ENCODE measurements at places on chromosomes 5 and 9.

- DNase-seq, result no peak
Measured at GRCh38 chr5:161720460-161720859, 34.9 kb downstream of the GABRA6 start.

DNA sequence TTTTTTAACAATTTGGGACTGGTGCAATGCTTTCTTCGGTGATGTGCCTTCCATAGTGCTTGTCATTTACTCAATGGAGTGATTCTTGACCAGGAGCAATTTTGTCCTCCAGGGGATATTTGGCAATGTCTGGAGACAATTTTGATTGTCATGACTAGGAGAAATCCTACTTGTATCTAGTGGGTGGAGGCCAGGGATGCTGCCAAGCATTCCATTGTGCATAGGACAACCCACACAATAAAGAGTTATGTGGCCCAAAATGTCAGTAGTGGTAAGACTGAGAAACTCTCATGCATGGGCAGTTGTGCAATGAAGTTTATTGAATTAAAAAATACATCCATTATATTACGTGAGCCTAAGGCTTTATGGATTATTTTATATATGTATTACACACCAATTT, 70.5 kb downstream of the FOCAD start:
- DNase-seq, result no peak

DNA sequence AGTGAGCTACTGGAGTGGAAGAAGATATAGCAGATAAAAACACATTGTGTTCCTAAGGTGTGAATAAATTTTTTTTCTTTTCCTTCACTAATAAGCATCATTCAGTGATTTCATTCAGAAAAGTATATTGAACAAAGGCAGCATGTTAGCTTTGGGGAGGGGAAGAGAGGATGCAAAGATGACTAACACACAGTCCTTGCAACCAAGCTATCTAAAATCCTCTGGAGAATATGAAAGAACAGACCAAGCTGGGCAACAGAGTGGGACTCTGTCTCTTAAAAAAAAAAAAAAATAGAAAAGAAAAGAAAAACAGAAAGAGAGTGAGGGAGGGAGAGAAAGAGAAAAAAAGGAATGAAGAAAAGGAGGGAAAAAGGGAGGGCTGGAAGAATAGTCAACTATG, 22.3 kb upstream of the OMD start:
- no peak for DNase-seq

- no peak for DNase-seq
Measured at GRCh38 chr5:1470762-1471211, 25.5 kb upstream of the SLC6A3 start.

DNA sequence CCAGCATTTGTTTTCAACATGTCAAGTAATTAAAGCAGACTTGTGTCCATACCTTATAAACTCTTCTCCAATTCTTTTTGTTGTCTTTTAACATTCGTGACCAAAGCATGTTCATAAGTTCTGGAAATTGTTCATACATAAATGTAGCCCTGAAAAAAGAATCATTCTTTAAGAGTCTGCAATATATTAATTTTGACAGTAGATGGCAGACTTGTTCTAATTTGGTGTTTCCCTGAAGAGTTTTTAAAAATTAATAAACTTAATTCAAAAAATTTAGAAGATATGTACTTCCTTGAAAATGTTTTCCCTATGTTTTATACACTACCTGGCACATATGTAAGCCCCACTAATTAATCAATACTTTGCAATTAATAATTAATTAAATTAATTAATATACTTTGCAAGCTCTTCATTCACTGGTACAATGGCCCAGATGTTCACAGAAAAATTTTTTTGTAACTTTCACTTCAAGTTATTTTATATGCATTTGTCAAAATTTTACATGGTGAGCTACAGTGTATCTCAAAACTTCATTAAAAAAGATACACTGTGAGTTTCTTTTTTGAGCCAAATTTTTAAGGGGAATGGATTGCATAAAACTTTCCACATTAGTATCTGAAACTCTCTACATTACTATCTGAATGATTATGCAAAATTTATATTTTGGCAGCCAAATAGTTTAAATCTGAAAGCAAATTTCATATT, 42.1 kb downstream of the CLINT1 start:
- DNase-seq, result no peak

DNA sequence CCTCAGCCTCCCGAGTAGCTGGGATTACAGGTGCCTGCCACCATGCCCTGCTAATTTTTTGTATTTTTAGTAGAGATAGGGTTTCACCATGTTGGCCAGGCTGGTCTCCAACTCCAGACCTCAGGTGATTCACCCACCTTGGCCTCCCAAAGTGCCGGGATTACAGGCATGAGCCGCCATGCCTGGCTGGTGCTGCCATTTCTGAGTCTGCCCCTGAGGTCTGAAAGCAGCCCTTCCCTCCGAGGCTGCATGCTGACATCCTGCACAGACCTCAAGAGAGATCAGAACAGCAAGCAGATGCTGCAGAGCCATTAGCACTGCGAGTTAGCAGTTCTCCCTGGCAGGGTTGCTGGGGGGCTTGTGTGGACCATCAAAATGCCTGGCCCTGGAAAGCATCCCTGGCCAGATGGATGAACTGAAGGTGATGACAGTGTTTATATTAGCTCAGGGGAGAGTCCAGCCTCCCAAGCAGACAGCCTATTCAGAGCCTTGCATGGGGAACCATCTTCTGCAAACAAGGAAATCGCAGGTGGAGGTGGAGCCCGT, 176.5 kb upstream of the PANK3 start:
- no peak for DNase-seq

- DNase-seq, result no peak
Measured at GRCh38 chr9:133706307-133707050, 31.7 kb downstream of the SARDH start.

- no peak for DNase-seq
Measured at GRCh38 chr5:54803471-54804011, 181.9 kb downstream of the ESM1 start.

- no peak for DNase-seq
Measured at GRCh38 chr9:18676525-18676924, 202.6 kb downstream of the ADAMTSL1 start.

- DNase-seq, result no peak
Measured at GRCh38 chr9:89179540-89179894, 899 bp upstream of the SHC3 start.

DNA sequence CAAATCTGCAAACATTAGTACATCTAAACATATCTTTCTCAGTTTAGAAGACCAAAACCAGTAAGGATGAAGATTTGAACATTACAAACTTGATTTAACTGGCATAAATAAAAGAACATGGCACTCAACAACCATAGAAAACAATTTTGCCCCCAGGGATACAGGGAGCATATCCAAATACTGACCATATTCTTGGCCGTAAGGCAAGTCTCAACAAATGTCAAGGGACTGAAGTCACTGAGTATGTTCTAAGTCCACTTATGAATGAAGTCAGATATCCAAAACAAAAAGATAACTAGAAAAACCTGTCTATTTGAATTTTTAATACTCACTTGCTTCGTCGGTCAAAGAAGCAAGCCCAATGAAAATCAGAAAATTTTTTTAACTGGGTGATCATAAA, 14.1 kb downstream of the FEM1C start:
- DNase-seq, result no peak

DNA sequence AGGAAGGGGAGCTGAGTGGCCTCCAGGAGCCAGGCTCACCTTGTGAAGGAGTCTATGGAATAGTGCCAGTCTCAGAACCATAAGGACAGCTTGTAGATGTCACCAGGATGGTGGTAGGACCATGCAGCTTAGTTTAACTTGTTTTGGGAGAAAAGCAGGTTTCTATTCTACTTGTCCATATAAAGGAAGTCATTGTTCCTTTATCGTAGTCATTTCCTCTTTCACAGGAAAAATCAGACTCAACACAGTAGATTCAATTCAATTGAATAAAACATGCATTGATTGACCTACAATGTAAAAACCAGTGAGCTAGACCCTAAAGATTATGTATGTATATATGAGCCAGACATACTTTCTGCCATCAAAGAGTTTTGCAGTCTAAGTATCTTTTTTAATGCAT, 53.3 kb downstream of the MEGF10 start:
- DNase-seq, result no peak

DNA sequence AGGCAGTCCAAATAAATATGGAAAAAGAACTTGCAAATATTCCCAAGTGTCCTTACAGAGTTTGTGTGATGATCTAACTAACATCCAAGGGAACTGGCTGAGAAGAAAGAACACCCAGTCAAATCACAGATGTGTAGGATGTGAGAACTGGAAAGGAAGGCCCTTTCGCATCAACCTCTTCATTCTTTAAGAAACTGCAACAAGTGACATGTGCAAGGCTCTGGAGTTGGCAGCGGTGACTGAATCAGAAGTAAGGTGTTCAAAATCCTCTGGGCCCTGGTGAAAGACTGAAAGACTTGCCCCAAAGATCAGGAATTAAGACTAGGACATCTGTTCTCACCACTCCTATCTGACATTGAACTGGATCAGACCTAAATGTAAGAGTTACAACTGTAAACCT, 88.7 kb downstream of the RAPGEF1 start:
- no peak for DNase-seq

GRCh38 chr5:143557061-143557818, 153.8 kb upstream of the NR3C1 start:
- no peak for DNase-seq

DNA sequence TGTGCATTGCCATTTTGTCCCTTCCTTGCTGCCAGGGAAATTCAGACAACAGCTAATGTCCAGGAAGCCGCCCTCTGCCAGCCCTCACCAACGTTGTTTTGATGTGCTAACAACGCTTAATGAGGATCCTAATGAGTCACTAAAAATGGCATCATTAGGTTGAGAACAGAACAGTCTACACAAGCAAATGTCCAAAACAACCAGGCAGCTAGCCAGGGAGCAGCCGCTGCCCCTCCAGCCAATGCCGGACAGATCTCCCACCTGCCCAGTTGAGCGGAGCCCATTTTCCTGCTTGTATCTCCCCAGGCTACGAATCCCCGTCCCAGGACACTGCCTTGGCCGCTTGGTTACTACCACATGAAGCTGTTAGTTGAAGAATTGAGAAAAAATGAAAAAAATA, 40.4 kb upstream of the UNC5A start:
- DNase-seq, result no peak

DNA sequence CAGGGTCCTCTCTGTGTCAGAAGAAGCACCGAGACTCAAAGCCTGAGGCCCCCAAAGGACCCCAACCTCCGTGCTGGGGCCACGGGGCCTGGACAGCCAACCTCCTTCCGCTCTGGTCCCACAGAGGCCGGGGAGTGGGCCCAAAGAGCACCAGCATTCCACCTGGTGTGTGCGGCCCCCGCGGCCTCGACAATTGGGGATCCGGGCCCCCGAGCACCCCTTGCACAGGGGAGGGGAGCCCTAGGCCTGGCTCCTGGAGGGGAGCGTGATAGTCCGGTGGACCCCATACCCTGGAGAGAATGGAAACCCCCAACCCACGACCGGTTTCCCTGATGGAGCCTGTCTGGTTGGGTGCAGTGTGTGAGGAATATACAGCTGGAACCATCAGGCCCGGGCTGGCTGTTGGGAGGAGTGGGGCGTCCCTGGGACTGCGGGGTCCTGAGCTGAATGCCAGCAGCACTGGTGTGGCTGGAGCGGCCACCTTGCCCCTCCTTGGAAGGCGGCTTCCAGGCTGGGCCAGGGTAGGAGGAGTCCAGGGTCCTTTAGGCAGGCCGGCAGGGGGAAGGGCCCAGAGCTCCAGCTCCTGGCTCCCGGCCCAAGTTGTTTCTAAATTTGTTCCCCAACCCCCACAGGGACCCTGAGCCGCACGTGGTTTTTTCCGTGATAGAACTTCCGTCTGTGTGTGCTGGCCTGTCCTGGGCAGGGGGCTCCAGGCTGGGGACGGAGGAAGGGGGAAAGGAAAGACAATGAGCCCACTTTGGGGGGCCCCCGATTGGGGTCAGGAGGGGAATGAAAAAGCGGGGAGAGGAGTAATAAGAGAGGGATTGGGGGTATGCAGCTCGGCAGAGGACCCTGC, 825 bp upstream of the TOR4A start:
- peak; percentile 50 for DNase-seq

GRCh38 chr5:6708814-6709213, 4.4 kb upstream of the TENT4A start:
- no peak for DNase-seq

- no peak for DNase-seq
Measured at GRCh38 chr5:180689775-180690174, 40.4 kb upstream of the FLT4 start.

DNA sequence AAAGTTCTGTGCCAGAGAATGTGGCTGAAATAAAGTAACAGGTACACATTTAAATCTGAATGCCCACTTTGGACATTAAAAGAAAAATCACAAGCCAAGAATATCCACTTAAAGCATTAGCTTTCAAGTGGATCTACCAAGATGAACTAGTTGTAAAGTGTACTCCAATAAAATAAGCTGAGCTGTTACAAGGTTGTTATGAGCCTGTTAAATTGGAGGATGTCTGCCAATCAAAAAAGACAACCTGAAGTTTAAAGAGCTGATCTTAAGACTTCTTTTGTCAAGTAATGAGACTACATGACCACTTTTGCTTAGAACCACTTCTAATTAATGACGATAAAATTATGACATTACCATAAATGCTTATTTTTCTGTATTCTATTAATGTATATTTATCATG, 2.4 kb downstream of the FAM200C start:
- DNase-seq, result no peak
